ENCODE measurements at places on chromosomes 5 and 9. TPM values are rescaled to one million over a fixed set of nuclear protein-coding genes. Genes with fewer than 3 reads are reported as not detected.

The CCL27 gene
- not detected for total RNA-seq

The OR2K2 gene
- not detected for total RNA-seq

The SLC25A25 gene
- total RNA-seq: 13.4 TPM

The TRIM36 gene
- total RNA-seq: not detected

Measured in subcutaneous adipose tissue (tissue), 4 donors.